Stimulated activated CD4-positive, alpha-beta T cell treated with anti-CD3 and anti-CD28 coated beads, Interleukin-4, amount 100 ng/mL, for 4 hours (primary cell): ENCODE measurements at places on chromosomes 7 and 10.

- DNase-seq, result no peak
Observed at GRCh38 chr10:112913255-112913654, 36.8 kb upstream of the TCF7L2 start.

DNA sequence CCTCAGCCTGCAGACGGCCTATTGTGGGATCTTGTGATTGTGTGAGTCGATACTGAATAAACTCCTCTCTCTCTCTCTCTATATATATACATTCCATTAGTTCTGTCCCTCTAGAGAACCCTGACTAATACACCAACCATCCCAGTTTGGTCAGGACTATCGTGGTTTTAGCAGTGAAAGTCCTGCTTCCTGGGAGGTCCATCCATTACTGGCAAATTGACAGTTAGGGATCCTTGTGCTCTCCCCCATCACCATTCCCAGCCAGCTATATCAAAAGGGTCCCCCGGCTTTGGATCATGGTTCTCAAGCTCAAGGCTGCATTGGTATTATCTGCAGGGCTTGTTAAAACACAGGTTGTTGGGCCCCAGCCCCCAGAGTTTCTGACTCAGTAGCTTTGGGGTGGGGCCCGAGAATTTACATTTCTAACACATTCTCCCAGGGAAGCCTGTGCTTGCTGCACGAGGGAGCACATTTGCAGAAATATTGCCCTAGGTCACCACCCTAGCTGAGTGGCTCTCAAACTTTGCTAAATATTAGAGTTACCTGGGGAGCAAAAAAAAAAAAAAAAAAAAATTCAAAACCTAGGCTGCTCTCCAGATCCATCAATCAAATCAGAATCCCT is 899.1 kb upstream of the AUTS2 start:
- DNase-seq, result no peak

DNA sequence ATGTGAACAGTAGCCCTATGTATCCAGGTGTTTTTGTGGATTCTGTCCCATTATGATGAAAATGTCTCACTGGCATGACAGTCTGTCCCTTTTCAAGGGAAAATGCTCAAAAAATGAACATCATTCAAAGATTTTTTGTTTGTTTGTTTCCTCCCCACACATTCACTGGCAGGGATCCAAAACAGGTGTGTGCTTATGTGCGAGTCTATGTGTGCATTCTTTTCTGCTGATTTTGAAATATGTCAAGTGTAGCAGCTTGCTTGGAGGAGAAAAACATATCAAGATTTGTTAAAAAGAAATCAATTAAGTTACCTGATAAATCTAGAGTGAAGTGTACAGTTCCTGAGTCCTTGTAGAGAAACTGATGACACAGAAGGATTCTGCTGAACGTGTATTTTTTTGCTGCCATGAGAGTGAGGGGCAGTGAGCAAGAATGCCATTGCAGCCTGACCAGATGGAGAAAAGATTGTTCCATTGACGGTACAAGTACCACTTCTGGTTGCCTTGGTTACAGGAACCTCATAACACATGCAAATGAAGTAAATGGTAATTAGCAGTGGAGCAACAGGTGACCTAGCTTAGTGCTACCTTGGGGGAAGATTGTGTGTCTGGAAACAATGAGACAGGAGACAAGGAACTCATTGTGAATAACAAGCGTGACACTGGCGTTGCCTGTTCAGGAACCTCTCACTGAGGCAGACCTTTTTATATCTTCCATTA is 277.4 kb upstream of the PHYHIPL start:
- no peak for DNase-seq

DNA sequence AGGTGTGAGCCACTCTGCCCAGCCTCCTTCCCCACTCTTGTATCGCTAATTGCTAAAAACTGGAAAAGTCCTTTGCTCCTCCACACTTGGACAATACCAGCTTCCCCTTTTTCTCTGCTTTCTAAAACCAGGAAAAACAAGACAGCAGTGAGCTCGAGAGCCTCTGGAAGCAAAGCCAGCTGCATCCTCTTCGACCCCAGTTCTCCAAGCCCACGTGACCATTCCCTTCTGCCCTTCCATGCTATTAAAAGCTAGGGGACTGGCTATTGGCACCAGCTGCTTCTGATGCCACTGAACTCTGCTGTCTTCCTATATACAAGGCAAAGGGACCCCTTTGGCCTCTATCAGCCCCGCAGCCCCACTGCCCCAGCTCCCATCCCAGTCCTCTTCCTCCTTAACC is 92.2 kb downstream of the SPDYE5 start:
- no peak for DNase-seq

GRCh38 chr7:7706101-7706511 is 12.3 kb downstream of the RPA3 start:
- DNase-seq, result no peak

- DNase-seq, result no peak
Observed at GRCh38 chr10:131094527-131095312, 216.8 kb downstream of the TCERG1L start.

GRCh38 chr7:55130395-55131141 is 111.8 kb downstream of the EGFR start:
- no peak for DNase-seq

DNA sequence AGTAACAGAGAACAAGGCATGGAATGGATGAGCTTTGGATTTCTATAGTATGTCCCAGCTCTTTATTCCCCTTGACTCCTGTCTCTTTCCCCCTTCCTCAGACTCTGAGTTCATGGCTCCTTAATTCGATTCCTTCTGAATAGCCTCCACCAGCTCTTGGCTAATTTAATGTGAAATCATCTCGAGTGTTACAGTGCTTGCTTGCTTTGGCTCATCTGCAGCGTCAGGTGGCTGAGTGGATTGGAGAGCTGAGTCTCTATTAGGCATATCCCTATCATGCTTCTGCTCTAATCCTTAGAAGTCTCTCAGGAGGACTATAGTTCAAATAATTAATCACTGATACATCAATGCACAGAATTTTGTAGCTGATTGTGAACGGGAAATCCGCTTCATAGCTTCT is 134.6 kb downstream of the LRRC4 start:
- no peak for DNase-seq

DNA sequence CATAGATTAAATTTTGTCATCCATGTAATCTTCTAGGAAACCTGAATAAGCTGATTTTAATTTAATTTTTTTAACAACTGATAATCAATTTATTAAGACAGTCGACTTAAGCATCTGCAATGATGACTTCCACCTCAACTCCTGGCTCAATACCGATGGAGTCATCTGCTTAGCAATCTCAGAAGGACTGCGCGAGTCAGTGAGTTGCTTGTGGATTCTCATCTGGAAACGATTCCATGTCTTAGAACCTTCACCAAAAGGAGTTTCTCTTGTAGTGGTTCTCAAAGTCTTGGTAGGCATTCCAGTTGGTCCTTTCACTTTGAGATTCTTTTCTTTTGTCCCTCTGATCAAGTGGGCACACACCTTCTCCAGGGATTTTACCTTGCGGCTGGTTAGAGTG is 85.5 kb downstream of the XRCC2 start:
- DNase-seq, result no peak

DNA sequence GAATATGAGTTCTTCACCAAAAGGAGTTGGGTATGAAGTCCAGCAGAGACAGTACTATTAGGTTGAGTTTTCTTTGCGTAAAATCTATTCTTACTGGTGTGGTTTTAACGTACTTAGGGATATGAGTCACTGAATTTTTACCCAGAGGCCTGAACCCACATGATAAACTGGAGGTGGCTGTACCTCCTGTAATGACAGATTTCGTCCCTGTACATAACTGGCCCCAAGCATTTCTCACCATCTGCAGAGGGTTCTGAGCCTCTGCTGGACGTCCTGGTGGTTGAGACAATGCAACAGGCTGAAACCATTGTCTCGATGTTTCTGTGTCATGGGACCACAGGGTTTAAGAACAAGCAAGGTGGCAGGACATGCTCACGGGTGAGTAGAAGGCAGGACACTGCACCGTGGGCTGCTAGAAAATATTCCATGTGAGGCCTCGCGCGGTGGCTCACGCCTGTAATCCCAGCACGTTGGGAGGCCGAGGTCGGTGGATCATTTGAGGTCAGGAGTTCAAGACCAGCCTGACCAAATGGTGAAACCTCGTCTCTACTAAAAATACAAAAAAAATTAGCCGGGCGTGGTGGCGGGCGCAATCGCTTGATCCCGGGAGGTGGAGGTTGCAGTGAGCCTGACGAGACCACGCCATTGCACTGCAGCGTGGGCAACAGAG is 233.9 kb downstream of the DNAJB6 start:
- DNase-seq, result no peak

DNA sequence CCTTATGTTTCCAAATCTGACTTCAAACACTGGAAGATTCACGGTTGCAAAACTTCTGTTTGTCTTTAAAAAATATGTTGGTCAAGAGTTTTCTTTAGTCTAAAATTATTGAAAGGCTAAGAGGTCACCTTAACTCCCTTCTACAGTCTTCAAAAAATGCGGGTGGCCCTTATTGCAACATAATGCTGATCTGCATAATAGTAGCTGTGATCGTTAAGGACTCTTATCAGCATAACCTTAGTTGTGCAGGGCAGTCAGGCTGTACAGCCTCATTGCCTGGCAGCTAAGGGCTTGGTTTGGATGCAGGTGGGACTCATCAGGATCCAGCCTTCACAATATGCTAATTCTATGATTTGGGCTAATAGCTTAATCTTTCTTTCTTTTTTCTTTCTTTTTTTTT is 15.0 kb downstream of the KIAA1217 start:
- DNase-seq, result no peak

DNA sequence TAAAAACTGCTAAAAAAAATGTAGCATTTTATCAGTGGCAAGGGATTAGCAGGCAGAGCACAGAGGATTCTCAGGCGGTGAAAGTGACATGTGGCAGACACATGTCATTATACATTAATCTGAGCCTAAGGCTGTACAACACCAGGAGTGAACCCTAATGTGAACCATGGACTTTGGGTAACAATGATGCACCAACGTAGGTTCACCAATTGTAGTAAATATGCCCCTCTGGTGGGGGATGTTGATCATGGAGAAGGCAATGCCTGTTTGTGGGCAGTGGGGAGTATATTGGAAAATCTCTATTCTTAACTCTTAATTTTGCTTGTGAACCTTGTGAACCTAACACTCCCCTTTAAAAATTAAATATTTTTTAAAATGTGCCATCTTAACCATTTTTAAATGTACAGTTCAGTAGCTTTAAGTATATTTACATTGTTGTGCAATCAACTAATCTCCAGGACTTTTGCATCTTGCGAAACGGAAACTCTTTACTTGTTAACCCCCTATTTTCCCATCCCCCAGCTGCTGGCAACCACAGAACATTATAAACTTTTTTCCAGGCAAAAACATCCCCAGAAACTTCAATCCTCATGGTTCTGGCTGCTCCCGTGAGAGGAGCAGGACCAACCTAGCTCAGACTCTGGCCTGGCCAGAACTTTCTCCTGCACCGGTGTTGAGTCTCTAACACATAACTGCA is 29.9 kb downstream of the LRRC20 start:
- no peak for DNase-seq

GRCh38 chr10:133091316-133091715 is 3.6 kb downstream of the ADGRA1 start:
- no peak for DNase-seq

GRCh38 chr10:71267508-71268240 is 51.4 kb upstream of the SLC29A3 start:
- DNase-seq, result no peak

- no peak for DNase-seq
Observed at GRCh38 chr7:31055471-31055870, 3.4 kb downstream of the ADCYAP1R1 start.

DNA sequence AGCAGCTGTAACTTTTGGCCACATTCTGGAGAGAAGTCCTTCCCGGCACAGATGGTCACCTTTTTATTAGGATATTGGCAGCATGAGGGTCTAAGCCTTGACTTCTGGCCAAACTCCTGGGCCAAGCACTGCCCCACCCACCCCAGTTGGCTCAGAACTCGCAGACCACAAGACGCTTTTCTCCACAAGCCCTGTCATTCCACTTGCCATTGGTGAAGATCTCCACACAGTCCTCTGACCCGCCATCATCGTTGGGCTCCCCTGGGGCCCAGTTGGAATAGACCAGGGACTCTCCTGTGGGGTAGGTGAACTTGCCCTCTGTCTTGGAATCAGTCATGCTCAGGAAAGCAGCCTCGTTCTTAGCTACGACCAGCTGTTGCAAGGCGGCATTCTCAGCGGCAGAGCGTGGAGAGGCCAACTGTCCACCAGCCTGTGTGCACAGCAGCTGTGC is 11.2 kb downstream of the SFTPD start:
- no peak for DNase-seq

DNA sequence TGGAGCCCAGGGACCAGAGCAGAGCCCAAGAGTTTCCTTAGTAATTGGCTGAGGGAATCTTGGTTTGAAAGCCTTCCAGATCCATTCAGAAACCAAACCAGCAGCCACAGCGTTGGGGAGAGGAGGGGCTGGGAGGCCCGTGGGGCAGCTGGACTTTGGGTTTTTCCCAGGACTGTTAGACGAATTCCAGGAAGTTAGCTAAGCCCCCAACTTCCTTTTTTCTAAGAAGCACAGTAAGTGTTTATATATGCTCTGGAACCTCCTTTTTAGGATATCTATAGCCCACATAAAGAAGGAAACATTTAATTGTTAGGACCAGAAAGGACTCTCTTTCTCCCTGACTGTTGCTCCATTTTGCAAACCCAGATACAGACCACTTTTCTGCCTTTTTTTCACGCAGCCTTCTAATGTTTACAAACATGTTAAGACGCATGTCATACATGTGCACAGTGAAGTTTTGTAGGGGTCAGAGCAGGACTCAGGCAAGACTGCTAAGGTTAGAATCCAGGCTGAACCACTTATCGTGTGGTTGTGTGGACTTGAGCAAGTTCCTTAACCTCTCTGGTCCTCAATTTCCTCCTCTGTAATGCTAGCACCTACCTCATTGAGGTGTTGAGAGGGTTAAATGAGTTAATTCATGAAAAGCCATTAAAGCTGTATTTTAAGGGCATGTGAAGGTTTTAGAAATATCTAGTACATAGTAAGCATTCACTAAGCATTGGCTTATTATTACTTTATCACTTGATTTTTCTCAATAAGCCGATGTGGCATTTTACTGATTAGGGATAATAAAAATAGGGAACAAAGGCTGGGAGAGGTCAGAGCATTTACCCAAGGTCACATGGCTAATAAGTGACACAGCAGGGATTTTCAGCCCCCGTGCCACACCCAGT is 42.4 kb downstream of the TBATA start:
- DNase-seq, result no peak

DNA sequence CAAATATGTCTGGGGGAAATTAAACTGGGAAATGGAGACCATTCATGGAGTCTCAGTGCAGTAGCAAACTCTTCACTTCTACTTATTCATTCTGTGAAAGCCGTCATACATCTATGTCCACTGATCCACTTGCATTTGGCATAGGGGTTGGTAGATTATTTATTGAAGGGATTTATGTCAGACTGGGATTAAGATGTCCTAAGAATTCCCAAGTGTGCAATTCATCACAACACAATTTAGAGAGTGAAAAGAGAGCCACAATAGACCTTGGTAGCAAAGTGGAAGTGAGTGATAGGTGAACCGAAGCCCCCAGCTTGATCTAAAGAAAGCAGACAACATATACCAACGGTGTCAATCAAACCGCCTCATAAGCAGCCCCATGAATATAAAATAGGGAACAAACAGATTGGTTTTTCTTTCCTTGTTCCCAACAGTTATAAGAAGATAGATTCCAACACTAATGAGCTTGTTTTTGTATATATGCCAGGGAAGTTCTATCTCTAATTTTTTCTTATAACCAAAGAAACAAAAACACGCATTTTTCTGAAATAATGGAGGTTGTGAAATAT is 234.3 kb downstream of the CACNA2D1 start:
- no peak for DNase-seq
